NCI-H1105 treated with DMSO at 0.1 percent for 48 hours (cell line): ENCODE measurements at places on chromosomes 4 and X.
A peak's percentile ranks its signal among the peaks of the same experiment; 100 is the strongest.

- DNase-seq = no peak
Measured at GRCh38 chr4:168507178-168507815, 10.4 kb downstream of the PALLD start.

DNA sequence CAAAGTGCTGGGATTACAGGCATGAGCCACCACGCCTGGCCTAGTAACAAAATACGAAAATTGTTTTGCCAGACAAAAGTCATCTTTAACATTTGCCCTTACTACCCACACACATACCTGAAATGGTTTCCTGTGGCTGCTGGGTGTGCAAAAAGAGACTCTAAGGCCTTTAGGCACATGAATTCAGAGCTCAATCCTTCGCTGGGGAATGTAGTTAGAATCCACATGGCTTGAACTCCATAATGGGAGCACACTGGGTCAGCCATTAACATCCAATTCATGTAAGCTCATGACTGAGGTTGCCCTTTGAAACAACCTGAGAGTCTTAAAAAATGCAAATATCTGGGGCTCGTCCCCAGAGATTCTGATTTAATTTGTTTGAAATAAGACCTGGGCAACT lies 87.8 kb downstream of the HPGD start:
- DNase-seq = no peak

DNA sequence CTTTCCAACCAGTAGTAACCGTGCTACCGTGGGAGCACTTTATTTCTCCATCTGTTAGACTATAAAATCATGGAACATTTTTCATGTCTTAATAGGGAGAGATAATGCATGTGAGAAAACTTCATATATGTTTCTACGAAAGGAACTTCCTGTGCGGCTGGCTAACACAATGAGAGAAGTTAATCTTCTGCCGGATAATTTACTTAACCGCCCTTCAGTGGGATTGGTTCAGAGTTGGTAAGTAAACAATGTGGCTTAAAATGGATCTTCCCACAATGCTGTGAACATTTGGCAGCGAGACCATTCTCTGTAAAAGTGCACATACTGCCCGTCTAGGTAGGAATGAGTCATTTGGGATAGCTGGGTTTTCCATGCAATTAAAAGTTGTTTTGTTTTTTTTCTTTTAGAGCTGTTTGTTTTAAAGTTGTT lies 29.6 kb downstream of the PDK3 start:
- DNase-seq = peak; percentile 61

DNA sequence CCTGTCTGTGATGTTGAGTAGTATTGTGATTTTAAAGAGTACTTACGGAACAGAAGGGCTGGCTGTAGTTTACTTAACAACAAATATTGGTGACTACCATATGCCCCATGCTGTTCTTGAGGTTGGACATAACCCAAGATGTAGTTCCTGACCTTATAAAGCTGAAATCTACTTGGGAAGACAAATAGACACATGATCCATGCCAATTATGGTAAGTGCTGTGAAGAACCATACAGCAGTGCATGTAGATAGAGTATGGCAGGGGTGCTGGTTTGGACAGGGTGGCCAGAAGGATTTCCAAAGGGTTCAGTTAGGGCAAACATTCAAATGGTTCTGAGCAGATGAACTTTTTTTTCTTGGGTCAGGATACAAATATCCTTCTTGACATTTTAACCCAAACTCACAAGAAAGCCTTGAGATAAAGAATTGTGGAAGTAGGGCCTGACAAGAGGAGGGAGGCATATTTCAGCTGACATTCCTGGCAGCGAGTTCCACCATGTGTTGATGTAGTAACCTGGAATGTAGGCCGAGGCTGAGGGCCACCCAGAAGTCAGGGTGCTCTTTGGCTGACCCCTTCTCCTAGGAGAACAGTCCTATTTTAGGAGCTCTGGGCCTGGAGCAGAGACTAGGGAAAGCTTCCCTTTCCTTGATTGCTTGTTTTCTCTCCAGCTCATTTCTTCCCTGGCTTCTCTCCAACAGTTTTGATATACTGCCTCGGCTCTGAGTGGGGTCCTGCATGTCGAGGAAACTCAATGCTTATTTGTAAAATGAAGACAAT lies 74.2 kb downstream of the FREM3 start:
- DNase-seq = peak; percentile 41

DNA sequence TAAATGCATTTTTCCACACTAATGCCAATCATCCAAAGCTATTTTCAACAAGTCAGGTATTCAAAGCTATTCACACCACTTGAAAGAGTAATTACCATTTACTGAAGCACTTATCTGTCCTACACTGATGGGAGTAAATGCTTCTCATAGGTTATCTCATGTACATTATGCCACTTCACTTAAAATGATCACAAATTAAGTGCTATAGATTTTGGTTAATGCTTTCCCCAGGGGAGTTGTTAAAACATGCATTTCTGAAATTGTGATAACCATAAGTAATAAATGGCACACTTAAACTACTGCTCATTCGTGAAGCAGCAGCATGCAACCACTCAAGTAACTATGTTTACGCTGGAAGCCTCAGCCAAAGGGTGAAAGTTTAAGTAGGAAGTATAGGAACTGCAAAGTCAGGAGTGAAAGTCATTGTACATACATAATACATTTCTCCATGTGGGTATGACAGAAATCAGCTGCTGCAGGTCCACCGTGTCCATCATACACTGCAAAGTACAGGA lies 6.6 kb downstream of the PPM1K start:
- peak; percentile 78 for DNase-seq

GRCh38 chr4:118113220-118113619 lies 78.9 kb downstream of the NDST3 start:
- DNase-seq = no peak

DNA sequence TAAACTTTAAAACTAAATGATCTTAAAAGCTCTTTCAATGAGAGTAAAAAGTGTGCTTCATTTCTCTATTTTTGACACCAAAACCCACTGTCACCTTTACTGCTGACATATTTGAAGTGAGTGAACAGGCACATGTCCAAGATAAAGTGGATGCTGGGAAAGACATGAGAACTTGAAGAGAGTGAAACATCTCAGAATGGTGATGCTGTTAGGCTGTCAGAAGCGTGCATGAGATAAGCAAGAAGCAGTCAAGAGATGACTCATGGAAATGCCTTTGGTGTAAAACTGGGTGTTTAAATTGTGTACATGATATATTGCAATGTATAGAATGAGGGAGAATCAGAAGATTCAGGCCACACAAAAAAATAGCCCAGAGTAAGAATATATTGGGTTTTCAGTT lies 21.8 kb upstream of the GBA3 start:
- no peak for DNase-seq

- no peak for DNase-seq
Measured at GRCh38 chr4:146245850-146246249, 31.5 kb downstream of the REELD1 start.

DNA sequence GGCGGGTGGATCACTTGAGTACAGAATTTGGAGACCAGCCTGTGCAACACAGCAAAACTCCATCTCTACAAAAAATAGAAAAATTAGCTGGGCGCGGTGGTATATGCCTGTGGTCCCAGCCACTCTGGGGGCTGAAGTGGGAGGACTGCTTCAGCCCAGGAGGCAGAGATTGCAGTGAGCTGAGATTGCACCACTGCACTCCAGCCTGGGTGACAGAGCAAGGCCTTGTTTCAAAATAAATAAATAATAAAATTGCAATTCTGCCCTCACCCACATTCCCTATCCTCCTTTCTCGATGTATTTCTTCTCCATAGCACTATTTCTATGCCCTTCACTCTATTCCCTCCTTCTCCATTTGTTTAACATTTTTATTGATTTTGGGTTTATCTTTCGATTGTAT lies 8.7 kb upstream of the SLAIN2 start:
- DNase-seq = no peak

DNA sequence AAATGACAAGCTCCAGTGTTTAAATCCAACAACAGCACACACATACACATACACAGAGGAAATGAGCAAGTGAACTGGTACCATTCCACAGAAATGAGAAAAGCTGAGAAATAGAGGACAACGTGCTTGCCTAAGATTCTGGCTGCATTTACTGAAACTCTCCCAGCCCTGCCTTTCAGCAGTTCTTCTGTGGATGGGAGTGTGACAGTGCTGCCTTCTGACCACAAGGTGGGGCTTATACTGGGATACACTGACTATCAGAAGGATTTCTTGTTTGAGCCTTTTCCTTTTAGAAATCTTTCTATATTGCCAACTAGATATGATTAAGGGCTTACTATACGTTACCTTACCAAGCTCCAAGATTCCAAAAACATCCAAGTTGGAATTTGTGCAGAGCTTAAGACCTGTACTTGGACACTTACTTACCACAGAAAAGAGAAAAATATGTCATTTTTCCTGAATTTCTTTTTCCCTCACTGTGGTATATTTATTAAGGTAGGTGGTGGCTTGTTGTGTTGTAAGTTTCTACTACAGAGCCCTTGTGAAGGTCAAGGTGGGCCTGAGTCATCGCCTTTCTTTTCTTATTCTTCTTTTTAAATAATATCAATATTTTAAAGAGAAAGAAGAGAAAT lies 10.7 kb upstream of the CXCL8 start:
- DNase-seq = peak; percentile 19

DNA sequence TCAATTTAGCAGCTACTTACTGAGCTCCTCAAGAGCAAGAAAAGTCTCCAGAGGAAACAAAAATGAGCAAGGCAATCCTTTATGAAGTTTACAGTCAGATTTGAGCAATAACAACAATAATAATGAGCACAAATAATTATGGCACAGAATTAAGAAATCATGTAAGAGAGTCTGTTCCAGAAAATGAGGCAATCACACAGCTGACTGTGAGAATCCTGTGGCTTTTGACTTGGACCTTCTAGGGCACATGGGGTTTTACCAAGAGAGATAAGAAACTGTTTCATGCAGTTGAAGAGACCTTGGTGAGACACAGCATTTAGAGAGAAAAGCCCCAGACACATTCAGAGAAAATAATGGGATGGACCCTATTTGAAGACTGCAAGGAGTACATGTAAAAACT lies 362.6 kb upstream of the MAGEB2 start:
- DNase-seq = no peak

GRCh38 chr4:158005021-158005420 lies 167.8 kb downstream of the GASK1B start:
- DNase-seq = no peak

DNA sequence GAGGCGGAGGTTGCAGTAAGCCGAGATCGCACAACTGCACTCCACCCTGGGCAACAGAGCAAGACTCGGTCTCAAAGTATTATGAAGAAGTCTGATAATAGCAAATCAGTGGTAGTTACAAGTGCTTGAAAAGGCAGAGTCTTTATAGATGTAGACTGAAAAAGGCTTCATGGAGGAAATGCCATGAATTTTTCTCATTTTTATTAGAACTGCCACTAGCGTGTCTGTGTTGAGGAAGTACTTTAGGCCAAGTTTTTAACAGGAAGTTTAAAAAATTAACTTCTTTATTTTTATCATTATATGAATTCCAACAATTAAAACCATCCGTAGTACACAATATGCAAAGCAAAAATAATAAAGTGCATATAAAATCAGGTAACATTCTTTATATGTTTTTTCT lies 32.8 kb upstream of the IL13RA1 start:
- no peak for DNase-seq
